Fibroblast of the aortic adventitia (primary cell): ENCODE measurements at places on chromosomes 3 and 15. TPM values are rescaled to one million over a fixed set of nuclear protein-coding genes. Genes with fewer than 3 reads are reported as not detected.

The GABRA5 gene
- total RNA-seq: not detected in 2 replicates

The PAQR9 gene
- total RNA-seq: 0.09 TPM in 1 of 2 replicates, not detected in the other

The LRTM1 gene
- not detected in 2 replicates for total RNA-seq

The RASL12 gene
- total RNA-seq: 1.7 and 1.9 TPM in 2 replicates

The FANCD2OS gene
- total RNA-seq: not detected in 2 replicates

The ACKR4 gene
- total RNA-seq: 11.4 and 175 TPM in 2 replicates

The TF gene
- under 0.01 and 4.0 TPM in 2 replicates for total RNA-seq

The TJP1 gene
- total RNA-seq: 94.2 and 95.3 TPM in 2 replicates

The PTX3 gene
- 175 and 216 TPM in 2 replicates for total RNA-seq

The NANOGP8 gene
- 0.81 TPM in 1 of 2 replicates, not detected in the other for total RNA-seq

The TYRO3 gene
- 8.0 and 20.2 TPM in 2 replicates for total RNA-seq

The NPHP3 gene
- total RNA-seq: 33.2 and 48.9 TPM in 2 replicates

The PLCB2 gene
- 0.27 TPM in 1 of 2 replicates, not detected in the other for total RNA-seq

The TTLL3 gene
- total RNA-seq: 34.3 and 40.8 TPM in 2 replicates

The TGM5 gene
- total RNA-seq: not detected in 2 replicates

The LARP6 gene
- 55.9 and 68.1 TPM in 2 replicates for total RNA-seq

The PLA2G4D gene
- not detected in 2 replicates for total RNA-seq

The SPINT1 gene
- total RNA-seq: not detected in 2 replicates

The TLR9 gene
- total RNA-seq: not detected in 2 replicates

The STAC gene
- 2.1 and 14.8 TPM in 2 replicates for total RNA-seq

The DPPA2 gene
- total RNA-seq: not detected in 2 replicates

The WDR49 gene
- under 0.01 and 0.08 TPM in 2 replicates for total RNA-seq
